ENCODE measurements at places on chromosomes 6 and 20.
A peak's percentile ranks its signal among the peaks of the same experiment; 100 is the strongest.

DNA sequence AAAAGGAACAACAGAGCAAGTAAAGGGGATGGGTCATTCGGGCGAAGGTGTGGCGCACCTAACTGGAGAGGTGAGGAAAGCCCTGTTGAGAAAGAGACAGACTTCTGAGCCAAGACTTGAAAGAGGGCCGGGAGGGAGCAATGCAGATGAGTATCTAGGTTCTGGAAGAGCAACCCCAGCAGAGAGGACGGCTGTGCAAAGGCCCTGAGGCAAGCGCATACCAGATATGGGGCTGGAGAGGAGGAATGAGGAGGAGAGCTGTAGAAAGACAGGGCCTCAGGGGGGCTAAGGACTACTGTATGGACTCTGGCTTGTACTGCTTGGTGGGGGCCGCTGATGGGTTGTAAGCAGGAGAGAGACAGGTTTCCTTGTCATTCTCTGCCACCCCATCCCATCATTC is 21.9 kb downstream of the TRERF1 start:
- no peak for DNase-seq

DNA sequence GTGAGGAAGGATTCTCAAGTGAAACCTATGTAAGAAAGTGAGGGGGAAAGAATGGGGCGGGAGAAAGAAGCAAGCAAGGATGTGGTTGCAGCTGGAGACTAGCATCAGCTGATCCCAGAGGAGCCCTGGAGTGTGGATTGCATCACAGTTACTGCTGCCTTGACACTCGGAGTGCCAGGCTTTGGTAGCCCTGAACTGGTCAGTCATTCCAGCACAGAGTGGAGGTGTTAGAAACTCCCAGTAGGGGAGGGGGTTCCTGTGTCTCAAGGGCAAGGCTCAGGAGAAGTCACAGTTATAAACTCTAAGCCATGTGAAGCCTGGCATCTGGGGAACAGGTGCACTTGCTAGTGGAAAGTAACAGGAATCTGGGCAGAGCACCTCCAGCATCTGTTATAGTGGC is 23.5 kb downstream of the SNAP25 start:
- DNase-seq, result no peak

GRCh38 chr20:45857882-45858216 is 435 bp downstream of the ZSWIM3 start:
- DNase-seq, result peak; percentile 72

GRCh38 chr6:35294308-35294945 is 3.2 kb upstream of the DEF6 start:
- DNase-seq, result peak; percentile 63

GRCh38 chr6:20533746-20534294 is 437 bp upstream of the CDKAL1 start:
- DNase-seq, result peak; percentile 12

DNA sequence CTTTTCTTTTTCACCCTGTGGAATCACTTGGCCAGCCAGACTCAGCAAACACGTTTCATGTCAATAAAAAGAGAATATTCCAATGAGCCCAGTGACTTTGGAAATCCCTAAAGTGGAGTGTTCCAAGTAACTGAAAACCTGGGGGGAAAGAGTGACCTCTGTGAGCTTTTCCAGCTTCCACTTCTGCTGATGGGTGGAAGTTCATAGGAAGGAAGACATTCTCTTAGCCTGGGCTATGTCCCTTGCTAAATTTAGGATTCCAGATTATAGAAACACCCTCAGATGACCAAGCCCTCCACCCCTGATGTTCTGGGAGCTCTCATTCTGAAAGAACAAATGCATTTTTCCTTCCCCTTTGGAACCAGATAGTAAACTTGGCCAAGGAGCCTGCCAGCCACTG is 44.8 kb upstream of the EDN1 start:
- no peak for DNase-seq

- DNase-seq, result no peak
Measured at GRCh38 chr6:17419189-17419575, 25.8 kb downstream of the CAP2 start.

Measured in activated CD4-positive, alpha-beta memory T cell treated with anti-CD3 and anti-CD28 coated beads for 36 hours (primary cell).